Pancreas (tissue), 10 donors: ENCODE measurements at places on chromosomes 12 and 14. TPM values are rescaled to one million over a fixed set of nuclear protein-coding genes. Genes with fewer than 3 reads are reported as not detected.

Gene GPR68
- total RNA-seq: 0.90 TPM

Gene AQP6
- not detected for total RNA-seq

Gene TAS2R50
- total RNA-seq: 0.58 TPM

Gene SIRT4
- 2.2 TPM for total RNA-seq

Gene ACSM4
- not detected for total RNA-seq

Gene DEGS2
- 5.4 TPM for total RNA-seq

Gene CAPS2
- 5.7 TPM for total RNA-seq

Gene PLEKHH1
- total RNA-seq: 21.3 TPM

Gene ZDHHC22
- not detected for total RNA-seq

Gene MANSC1
- total RNA-seq: 18.6 TPM

Gene AKAP5
- 0.15 TPM for total RNA-seq

Gene DACT1
- 1.4 TPM for total RNA-seq

Gene CDK4
- 39.4 TPM for total RNA-seq

Gene APOF
- not detected for total RNA-seq

Gene RPL10L
- total RNA-seq: not detected

Gene LRP1-AS
- not detected for total RNA-seq

Gene TAS2R8
- total RNA-seq: not detected

Gene SLC38A2
- total RNA-seq: 83.5 TPM
